ENCODE measurements at places on chromosomes 16 and 17.

DNA sequence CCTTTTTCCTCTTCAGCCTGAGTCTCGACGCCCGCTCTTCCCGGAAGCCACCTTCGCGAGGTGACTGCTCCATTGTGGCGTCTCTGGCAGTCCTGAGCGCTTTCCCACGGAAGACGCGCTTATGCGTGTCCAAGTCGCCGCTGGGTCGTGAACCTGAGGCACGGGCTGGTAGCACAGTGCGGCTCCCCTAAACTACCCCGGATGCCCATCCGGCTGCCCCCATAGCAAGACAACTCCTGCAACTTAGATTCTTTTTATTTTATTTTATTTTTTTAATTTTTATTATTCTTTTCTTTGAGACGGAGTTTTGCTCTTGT lies 2.1 kb upstream of the ESRP2 start:
- no peak for DNase-seq

DNA sequence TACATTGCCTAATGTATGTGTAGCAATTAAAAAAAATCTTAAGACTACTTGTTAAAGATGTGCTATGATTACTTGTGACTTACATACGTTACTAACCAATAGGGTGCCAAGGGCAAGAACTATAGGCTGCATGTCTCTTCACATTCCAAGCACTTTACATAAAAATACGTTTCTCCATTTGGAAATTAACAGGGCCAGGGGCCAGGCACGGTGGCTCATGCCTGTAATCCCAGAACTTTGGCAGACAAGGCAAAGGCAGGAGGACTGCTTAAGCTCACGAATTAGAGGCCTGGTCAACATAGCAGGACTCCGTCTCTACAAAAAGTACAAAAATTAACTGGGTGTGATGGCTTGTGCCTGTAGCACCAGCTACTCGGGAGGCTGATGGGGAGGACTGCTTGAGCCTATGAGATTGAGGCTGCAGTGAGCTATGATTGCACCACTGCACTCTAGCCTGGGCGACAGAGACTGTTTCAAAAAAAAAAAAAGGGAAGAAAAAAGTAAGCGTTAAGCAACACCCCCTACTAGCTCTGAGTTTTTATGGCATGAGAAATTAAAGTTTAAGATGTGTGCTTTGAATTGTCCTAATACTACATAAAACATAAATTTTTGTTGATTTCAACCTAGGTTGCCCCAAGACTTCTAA lies 12.3 kb downstream of the PSMD12 start:
- DNase-seq: peak; percentile 52

- no peak for DNase-seq
Observed at GRCh38 chr16:84247844-84248243, 8.0 kb upstream of the KCNG4 start.

- peak; percentile 74 for DNase-seq
Observed at GRCh38 chr16:64017796-64018195, 1104.1 kb downstream of the CDH11 start.

DNA sequence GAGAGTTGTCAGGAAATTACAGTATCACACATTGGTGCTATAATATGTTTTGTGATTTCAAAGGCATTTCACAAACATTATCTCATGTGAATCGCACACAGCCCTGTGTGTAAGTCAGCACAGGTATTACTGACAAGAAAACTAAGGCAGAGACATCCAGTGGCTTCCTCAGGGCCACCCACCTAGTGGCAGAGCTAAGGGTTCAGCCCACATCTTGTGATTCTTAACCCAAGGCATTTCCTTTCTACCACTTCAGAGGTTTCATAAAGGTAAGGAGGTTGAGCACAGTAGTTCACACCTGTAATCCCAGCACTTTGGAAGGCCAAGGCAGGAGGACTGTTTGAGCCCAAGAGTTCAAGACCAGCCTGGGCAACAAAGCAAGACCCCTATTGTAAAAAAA lies 58.2 kb downstream of the STX8 start:
- DNase-seq: no peak

Data from A673 (cell line).